ENCODE measurements at places on chromosomes 11 and 22. TPM values are rescaled to one million over a fixed set of nuclear protein-coding genes. Genes with fewer than 3 reads are reported as not detected.

The SCGB2A2 gene
- not detected for polyA plus RNA-seq

The DEUP1 gene
- not detected for polyA plus RNA-seq

The SERGEF gene
- polyA plus RNA-seq = 10.4 TPM

The MYBPC3 gene
- polyA plus RNA-seq = 0.17 TPM

The DUSP8 gene
- 18.7 TPM for polyA plus RNA-seq

The RBMXL2 gene
- polyA plus RNA-seq = not detected

The IRAG1 gene
- polyA plus RNA-seq = 4.0 TPM

All from muscle of back (tissue), 13 donors.